ENCODE measurements at places on chromosomes 7 and 10. TPM values are rescaled to one million over a fixed set of nuclear protein-coding genes. Genes with fewer than 3 reads are reported as not detected.

DNA sequence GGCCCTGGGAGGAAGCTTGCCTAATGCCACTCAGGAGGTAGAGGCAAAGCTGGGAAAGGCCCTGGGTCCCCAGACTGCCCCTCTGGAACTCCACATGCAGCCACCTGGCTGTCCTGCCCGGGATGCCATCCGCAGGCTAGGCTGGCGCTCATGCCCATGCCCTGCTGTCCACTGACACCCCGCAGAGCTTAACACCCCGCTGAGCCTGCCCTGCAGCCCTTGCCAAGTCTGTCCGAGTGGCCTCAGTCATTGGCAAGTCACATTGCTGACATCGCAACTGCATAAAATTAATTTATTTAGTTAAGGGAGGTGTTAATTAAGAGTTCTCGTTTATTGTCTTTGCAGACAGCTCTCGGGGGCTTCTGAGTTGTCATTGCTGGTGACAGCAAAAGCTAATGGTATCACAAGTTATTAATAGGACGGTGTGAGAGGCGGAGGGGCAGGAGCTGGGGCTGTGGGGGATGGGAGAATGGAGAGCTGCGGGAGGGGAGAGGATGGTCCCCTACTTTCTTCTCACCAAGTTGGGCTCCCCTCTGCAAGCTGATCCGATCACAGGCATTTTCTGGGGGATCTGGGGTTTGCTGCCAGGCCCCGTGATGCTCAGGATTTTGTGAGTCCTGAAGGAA lies 55.6 kb upstream of the PCBD1 start:
- no peak for DNase-seq

DNA sequence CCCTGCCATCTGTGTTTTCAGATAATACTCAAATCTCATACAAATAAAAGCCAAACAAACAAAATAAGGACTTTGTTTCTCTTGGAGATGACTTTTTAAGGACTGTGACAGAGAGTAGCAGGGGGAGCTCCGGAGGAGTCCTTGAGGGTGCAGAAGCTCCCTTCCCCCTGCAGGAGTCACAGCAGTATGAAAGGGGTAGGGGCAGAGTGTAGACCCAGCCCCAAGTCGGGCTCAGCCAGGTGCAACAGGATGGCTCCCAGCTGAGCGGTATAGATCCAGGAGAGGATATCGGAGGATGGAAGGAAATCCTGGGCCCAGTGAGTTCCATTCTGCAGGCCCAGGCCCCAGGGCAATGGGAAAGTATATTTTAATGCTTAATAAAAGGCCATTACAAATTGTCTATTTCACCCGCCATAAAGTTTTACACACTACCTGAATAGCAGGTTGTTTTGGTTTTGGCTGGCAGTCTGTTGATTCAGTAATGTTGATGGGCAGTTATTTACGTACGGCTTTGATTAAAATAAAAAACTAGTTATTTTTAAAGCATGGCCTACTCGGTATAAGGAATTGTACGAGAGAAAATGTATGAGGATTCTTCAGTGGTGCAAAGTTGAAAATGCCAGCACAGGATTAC lies 206.0 kb downstream of the CELF2 start:
- no peak for DNase-seq

DNA sequence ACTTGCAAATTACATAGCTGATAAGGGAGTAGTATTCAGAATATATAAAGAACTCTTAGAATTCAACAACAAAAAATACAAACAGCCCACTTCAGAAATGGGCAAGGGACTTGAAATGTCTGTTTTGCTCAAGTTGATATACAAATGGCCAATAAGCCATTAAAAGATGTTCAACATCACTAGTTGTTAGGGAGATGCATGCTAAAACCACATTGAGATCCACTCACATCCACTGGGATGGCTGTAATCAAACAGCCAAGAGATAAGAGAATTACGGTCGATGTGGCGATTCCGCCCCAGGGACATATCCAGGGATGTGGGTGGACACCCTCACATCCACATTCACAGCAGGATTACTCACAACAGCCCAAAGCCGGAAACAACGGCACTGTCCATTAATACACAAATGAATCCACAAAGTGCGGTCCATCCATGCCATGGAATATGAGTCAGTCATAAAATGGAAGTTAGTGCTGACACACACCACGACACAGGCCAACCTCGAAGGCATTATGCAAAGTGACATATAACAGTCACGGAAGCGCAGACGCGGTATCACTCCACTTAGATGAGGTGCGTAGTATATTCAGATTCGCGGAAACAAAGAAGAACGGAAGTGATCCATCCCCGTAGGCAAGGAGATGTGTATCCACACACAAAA lies 227.8 kb downstream of the DNAJB6 start:
- peak; percentile 100 for DNase-seq

GRCh38 chr10:124040451-124041188 lies 52.8 kb downstream of the CHST15 start:
- DNase-seq: no peak

DNA sequence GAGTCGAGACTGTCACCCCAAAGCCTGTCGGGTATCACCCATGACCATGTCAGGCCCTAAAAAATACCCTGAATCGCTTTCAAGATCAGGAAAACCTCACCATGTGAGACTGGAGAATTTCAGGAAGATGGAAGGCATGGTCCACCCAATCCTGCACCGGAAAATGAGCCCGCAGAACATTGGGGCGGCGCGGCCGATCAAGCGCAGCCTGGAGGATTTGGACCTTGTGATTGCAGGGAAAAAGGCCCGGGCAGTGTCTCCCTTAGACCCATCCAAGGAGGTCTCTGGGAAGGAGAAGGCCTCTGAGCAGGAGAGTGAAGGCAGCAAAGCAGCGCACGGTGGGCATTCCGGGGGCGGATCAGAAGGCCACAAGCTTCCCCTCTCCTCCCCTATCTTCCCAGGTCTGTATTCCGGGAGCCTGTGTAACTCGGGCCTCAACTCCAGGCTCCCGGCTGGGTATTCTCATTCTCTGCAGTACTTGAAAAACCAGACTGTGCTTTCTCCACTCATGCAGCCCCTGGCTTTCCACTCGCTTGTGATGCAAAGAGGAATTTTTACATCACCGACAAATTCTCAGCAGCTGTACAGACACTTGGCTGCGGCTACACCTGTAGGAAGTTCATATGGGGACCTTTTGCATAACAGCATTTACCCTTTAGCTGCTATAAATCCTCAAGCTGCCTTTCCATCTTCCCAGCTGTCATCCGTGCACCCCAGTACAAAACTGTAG lies 176.2 kb downstream of the RTKN2 start:
- DNase-seq: no peak

DNA sequence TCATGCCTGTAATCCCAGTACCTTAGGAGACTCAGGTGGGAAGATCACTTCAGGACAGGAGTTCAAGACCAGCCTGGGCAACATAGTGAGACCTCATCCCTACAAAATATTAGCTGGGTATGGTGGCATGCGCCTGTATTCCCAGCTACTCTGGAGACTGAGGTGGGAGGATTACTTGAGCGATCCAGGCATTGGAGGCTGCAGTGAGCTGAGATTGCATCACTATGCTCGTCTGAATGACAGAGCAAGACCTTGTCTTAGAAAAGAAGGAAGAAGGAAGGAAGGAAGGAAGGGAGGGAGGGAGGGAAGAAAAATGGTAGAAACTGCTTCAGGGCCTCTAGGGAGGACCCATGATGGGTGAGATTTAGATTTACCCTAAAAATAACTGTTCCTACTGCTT lies 112.3 kb downstream of the SPDYE5 start:
- DNase-seq: no peak

- DNase-seq: peak; percentile 39
These were observed 52.5 kb downstream of the WNT2 start for GRCh38 chr7:117270371-117270770.

- DNase-seq: peak; percentile 97
These were observed 51.8 kb downstream of the CAV1 start for GRCh38 chr7:116576350-116577319.

GRCh38 chr7:35384761-35385700 lies 131.1 kb upstream of the TBX20 start:
- no peak for DNase-seq

DNA sequence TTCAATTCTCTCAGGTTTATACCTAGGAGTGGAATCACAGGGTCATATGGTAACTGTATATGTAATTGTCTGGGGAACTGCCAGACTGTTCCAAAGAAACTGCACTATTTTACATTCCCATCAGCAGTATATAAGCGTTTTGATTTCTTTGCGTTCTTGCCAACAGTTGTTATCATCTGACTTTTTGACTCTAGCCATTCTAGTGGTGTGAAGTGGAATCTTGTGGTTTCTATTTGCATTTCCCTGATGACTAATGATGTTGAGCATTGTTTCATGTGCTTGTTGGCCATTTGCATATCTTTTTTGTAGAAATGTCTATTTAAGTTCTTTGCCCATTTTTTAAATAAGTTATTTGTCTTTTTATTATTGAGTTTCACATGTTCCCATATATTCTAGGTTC lies 44.3 kb upstream of the ZC3HAV1 start:
- DNase-seq: peak; percentile 70

- peak; percentile 21 for DNase-seq
These were observed 12.8 kb downstream of the MEIG1 start for GRCh38 chr10:14971867-14972448.

DNA sequence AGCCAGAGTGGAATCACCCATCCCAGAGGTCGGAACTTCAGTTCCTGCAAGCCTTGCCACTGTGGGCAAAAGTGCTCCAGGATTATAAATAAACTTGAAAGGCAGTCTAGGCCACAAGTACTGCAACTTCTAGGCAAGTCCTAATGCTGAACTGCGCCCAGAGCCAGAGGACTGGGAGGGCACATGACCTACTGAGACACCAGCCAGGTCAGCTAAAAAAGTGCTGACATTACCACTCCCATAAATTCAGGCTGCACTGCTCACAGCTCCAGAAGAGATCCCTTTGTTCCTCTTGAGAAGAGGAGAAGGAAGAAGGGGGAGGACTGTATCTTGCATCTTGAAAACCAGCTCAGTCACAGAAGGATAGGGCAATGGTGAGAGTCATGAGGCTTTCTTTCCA lies 1084.1 kb upstream of the PHF14 start:
- no peak for DNase-seq

DNA sequence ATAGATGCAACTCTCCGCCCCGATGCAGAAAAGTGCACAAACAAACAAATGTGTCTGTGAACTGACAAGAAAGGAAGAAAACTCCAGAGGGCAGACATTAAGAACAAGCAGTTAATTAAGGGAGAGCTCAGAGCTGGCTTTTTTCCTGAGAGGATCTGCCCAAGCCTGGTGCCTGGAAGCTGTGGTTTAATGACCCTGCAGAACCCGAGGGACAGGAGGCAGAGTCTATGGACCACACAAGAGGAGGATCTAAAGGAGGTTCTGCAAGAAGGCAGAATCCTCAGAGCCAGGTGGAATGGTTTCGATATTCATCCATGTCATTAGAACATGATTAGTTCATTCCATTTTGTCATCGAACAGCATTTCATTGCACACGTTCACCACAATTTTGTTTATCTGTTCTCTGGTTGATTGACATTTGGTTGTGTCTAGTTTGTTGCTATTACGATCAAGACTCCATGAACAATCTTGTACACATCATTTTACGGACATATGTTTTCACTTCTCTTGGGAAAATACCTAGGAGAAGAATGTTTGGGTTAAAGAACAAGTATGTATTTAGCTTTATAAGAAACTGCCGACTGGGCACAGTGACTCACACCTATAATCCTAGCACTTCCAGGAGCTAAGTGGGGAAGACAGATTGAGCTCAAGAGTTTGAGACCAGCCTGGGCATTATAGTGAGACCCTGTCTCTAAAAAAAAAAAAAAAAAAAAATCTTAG lies 560.2 kb downstream of the CALN1 start:
- no peak for DNase-seq

GRCh38 chr7:119175911-119176627 lies 951.6 kb downstream of the ANKRD7 start:
- peak; percentile 52 for DNase-seq

DNA sequence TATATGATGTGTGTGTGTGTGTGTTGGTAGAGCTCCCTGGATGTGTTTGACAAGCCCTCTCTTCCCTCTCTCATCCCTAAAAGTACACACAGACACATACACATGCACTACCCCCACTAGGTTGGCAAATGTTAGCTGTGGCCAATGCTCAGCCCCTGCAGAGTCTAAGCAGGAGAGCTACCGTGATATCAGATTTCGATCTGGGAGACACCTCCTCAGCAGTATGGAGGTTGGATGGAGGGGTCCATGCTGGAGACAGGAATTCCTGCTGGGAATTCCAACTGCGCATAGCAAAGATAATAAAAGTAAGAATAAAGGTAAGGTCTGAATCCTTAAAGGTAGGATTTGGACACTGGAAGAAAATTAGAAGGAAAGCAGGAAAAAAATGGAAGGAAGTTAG lies 85.7 kb downstream of the C10orf90 start:
- no peak for DNase-seq

- DNase-seq: no peak
These were observed 52.5 kb upstream of the GLI3 start for GRCh38 chr7:42289473-42289872.

- DNase-seq: peak; percentile 17
These were observed 232.2 kb downstream of the CRPPA start for GRCh38 chr7:16189026-16189715.

PLAC9 gene
- total RNA-seq: 1.2 TPM

SERPINE1 gene
- 238 TPM for total RNA-seq

ACTR3C gene
- 18.1 TPM for total RNA-seq

MRPS24 gene
- total RNA-seq: 190 TPM

SPOCK2 gene
- total RNA-seq: 0.10 TPM

FOXI2 gene
- total RNA-seq: not detected

OPN1SW gene
- total RNA-seq: not detected

TUBB8 gene
- total RNA-seq: not detected

HTRA1 gene
- 182 TPM for total RNA-seq

IFT22 gene
- total RNA-seq: 58.2 TPM

GNAT3 gene
- total RNA-seq: not detected
